ENCODE measurements at places on chromosomes 13 and 19.

DNA sequence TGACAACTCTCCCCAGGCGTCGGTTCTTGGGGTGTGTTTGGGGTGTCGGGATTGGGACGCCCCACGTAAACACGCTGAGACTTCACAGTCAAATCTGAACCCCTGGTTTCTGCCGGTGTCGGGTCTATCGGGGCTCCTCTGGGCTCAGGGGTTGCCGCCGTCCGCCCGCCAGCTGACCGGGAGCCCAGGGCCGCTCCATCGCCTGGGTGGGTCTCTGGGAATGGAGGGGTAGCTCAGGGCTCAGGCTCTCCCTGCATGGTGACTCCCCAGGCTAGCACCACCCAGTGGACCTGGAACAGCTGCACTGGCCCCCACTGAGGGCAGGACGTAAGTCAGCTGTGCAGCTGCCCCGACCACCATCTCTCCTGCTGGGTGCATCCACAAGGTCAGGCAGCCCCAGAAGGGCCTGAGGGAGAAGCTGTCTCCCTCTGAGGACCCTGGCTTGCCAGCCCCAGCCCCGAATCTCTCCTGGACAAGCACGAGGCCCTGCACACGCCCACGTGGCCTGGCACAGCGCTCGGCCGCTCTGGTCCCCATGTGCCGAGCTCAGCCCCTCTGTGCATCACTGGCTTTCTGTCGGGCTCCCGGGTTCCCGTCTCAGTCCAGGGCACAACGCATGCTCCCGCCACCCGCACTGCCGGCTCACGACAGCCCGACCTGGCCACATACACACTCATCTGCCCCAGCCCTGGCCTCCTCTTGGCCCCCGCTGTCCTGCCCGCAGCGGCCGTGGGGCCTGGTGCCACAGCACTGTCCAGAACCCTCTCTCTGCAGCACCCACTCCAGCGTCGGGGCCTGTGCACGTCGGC lies 6.1 kb downstream of the RNF126 start:
- DNase-seq = no peak

GRCh38 chr19:49860336-49861102 lies 6.9 kb downstream of the PNKP start:
- no peak for DNase-seq

DNA sequence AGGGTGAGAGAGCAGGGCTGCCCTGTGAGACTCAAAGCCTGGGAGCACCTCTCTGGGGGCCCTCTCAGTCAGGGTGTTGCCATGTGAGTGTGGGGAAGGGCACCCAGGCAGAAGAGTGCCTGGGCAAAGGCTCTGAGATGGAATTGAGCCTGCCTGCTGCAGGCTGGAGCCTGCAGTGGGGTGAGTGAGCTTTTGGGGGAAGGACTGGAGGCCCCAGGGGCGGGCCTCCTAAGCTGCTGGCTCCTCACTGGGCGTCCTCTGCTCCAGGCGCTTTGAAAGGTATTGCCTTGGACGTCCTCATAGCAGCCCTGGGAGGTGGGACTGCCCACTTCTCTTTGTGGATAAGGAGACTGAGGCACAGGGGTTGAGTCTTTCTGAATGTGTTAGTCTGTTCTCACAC lies 60.3 kb downstream of the ARHGEF7 start:
- no peak for DNase-seq

- no peak for DNase-seq
Observed at GRCh38 chr19:43618921-43619261, 538 bp downstream of the ZNF428 start.

DNA sequence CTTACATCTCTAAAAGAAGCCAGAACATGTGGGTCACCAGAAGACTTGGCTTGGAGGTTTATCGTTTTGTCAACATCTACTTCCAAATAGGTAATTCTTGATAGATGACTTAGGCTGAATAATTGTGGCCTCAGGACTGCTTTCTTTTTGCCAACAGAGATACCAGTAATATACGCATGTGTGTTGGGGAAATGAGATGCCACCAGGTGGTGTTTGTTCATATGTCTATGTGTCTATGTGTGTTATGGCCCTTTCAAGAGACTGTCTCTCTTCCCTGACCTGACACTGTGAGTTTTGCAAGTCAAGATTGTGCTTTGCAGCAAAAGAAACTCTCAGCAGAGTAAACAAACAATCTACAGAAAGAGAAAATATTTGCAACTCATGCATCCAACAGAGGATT lies 31.6 kb upstream of the METTL21C start:
- DNase-seq = no peak

- peak; percentile 87 for DNase-seq
Observed at GRCh38 chr13:114130837-114131582, 1.4 kb downstream of the RASA3 start.

GRCh38 chr19:11345122-11345803 lies 805 bp downstream of the TMEM205 start:
- no peak for DNase-seq

DNA sequence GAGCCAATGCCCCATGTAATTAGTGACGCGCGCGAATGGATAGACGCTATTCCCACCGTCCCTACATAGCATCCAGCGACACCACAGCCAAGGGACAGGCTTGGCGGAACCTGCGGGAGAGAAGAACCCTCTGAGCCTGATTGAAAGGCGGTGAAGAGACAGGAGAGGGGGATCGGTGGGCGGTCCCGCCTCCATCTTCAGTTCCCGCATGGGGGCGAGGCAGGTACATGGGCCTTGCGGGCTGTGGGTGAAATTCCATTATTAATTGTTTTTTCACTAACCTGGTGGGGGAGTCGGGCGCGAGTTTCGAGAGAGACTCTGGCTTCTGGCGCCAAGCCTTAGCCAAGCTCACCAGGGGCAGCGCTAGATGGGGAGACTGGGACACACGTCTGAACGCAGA lies 8.4 kb upstream of the TEX101 start:
- DNase-seq = no peak

DNA sequence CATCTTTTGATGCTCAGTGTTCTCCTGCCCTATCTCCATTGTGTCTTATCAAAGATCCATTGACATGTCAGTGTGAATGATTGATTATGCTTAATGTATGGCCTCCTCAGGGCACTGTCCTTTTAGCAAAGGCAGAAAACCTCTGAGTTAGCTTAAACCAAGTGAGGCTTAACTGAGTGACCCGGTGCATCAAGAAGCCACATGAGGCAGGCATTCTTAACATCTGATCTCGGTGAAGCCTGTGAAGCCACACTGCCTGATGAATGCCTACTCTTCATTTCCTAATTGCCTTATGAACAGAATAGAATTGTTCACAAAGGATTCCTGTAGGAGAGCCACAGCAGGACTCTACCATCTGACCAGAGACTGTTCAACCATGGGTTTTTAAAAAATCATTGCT lies 168.1 kb upstream of the SOX21 start:
- no peak for DNase-seq

GRCh38 chr19:24159707-24160106 lies 72.7 kb downstream of the ZNF254 start:
- no peak for DNase-seq

GRCh38 chr13:93116809-93117208 lies 109.8 kb upstream of the GPC6 start:
- no peak for DNase-seq

- no peak for DNase-seq
Observed at GRCh38 chr13:63497601-63498000, 2082.0 kb upstream of the PCDH20 start.

DNA sequence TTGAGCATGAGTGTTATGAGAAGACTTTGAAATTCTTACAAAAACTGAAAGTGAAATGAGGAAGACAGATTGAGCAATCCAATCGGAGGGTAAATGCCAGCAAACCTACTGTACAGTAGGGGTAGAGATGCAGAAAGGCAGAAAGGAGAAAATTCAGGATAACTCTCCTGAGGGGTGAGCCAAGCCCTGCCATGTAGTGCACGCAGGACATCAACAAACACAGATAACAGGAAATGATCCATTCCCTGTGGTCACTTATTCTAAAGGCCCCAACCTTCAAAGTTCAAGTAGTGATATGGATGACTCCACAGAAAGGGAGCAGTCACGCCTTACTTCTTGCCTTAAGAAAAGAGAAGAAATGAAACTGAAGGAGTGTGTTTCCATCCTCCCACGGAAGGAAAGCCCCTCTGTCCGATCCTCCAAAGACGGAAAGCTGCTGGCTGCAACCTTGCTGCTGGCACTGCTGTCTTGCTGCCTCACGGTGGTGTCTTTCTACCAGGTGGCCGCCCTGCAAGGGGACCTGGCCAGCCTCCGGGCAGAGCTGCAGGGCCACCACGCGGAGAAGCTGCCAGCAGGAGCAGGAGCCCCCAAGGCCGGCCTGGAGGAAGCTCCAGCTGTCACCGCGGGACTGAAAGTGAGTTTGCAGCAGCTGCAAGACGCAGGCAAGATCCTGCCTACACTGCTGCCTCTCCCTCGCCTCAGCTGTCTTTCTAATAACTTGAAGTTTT lies at the start of gene TNFSF13B:
TNFSF13B (plus strand) TSS at position 118 of the 728 bp plus-strand sequence; CDS start at position 296, 178 bp downstream.
- no peak for DNase-seq

DNA sequence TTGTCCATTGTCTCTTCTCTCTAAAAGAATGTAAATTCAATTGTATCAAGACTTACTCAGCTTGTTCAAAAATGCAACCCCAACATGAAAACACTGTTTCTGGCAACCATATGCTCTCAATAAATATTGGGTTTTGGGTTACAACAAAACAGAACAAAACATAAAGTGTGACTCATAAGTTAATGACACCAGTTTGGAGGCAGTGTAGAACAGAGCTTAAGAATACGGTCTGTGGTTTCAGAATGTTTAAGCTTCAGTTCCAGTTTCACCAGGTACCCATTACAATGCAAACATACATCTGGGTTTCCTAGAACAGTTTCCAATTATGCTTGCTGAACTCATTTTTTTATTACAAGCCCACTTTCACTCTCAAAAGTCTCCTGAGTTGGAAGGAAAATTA lies 285.8 kb upstream of the PCDH9 start:
- no peak for DNase-seq

- DNase-seq = no peak
Observed at GRCh38 chr13:80339912-80340650, 845 bp downstream of the SPRY2 start.

GRCh38 chr13:20716951-20717350 lies 13.5 kb downstream of the IL17D start:
- DNase-seq = no peak

- no peak for DNase-seq
Observed at GRCh38 chr13:37303606-37304005, 198.1 kb upstream of the CSNK1A1L start.

DNA sequence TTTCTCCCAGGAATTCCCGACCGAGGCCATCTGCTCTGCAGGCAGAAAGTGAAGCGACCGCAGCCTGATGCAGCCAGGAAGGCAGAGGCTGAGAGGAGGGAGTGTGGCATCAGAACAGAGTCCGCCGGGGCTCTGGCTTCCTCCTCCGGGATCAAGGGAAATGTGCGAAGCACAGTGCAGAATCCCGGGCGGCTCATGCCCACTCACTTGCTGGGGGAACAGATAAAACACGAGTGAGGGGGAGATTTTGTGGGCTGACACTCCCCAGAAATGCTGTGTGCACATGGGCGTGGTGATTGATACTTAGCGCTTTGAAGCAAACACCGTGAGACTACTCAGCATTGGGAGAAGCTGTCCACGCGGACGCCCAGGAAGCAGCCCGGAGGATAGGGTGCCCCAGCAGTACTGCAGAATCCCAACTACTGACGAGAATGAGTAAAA lies 75.3 kb upstream of the POMP start:
- no peak for DNase-seq

GRCh38 chr13:113786262-113786841 lies 27.3 kb downstream of the TMEM255B start:
- no peak for DNase-seq

DNA sequence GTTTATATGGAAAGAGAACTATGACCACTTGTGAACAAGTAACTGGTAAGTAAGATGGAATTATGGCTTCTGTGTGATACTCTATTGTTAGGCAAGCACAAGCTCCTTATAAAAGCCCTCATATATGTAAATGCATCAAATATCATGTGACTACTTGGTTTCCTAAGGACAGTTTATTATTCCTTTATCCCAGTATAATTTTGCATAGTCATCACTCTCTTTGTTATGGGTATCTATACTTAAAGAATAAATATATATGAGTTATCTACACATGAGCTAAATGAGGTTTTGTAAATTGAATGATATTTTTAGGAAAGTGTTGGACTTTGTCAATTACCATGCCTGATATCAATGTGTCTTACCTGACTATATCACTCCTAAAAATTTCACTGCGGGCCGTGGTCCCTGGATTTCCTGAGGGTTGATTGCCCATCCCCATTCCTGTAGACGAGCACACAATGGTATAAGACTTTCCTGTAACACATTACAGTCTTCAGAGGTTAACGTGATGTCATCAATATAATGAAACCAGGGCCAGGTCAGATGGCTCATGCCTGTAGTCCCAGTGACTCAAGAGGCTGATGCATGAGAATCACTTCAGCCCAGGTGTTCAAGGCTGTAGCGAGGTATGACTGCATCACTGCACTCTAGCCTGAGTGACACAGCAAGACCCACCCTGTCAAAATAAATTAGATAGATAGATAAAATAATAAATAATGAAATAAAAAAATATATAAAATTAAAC lies 20.7 kb downstream of the ZNF844 start:
- DNase-seq = no peak

DNA sequence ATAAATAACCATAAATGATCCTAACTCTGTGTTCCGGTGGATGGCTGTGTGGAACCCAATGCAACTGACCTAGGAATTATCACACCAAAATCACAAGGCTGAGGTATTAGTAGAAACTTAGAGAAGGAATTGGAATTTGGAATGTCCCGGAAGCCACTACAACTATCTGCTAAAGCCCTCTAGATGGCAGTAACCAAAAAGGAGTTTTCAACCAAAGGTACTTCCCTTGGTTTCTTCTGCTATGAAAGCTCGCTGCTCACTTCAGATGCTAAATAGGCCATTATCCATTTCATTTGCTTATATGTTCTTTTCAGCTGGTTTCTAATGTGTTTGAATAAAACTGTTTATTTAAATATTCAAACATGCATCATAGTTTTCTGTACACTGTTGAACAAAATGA lies 1589.1 kb upstream of the SPRY2 start:
- DNase-seq = peak; percentile 6

- DNase-seq = no peak
Observed at GRCh38 chr19:19403373-19403901, 2.0 kb upstream of the GATAD2A start.

DNA sequence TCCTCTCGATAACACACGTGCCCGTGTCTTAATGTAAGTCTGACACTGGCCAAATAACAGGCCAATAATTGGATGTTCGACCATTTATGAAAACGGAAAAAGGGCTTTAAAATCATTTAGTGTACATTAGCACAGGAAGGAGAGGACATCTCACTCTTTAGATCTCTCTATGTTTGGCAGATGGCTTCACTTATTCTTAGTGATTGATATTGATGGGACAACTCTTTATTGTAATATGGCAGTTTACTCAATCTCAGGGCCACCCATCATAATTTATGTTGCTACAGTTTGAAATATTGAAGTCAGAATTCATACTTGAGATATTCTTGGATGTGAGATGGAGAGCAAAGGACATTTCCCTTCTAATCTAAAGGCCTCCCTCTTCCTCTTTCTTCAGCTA lies 430.7 kb upstream of the ARGLU1 start:
- no peak for DNase-seq

Measured in SK-N-MC (cell line).